ENCODE measurements at places on chromosomes 16 and 17.

GRCh38 chr16:55041540-55042234 lies 111.0 kb downstream of the IRX5 start:
- DNase-seq: no peak

GRCh38 chr17:37089956-37090355 lies 141.2 kb downstream of the AATF start:
- no peak for DNase-seq

- no peak for DNase-seq
Measured at GRCh38 chr16:3212006-3212405, 23.0 kb downstream of the ZNF200 start.

- no peak for DNase-seq
Measured at GRCh38 chr16:46765050-46765449, 16.9 kb upstream of the MYLK3 start.

GRCh38 chr16:23611936-23612335 lies 15.8 kb upstream of the NDUFAB1 start:
- DNase-seq: no peak

GRCh38 chr17:7884581-7885366 lies 3.8 kb upstream of the CHD3 start:
- no peak for DNase-seq

- DNase-seq: no peak
Measured at GRCh38 chr16:23927796-23928195, 92.0 kb downstream of the PRKCB start.

- DNase-seq: no peak
Measured at GRCh38 chr16:4486126-4486893, 10.1 kb downstream of the HMOX2 start.

GRCh38 chr17:10737168-10737622 lies 7.4 kb upstream of the TMEM220 start:
- DNase-seq: no peak

DNA sequence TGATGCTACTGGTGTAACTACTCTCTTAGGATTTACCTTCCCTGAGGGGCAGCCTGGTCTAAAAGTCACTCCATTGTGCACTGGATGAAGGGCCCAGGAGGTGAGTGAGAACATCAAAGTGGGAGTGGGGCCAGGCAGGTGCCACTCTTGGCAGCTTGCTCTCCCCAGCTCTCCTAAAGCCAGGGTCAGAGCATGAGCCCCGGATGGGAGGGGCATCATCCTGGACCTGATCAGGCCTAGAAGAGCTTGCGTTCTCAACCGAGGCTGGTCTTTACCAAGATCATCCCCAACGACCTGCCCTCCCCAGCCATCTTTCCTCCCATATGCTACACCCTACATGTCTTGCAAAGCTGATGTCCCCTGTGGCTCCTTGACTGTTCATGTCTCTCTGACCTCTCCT lies 87.1 kb downstream of the AIPL1 start:
- no peak for DNase-seq

DNA sequence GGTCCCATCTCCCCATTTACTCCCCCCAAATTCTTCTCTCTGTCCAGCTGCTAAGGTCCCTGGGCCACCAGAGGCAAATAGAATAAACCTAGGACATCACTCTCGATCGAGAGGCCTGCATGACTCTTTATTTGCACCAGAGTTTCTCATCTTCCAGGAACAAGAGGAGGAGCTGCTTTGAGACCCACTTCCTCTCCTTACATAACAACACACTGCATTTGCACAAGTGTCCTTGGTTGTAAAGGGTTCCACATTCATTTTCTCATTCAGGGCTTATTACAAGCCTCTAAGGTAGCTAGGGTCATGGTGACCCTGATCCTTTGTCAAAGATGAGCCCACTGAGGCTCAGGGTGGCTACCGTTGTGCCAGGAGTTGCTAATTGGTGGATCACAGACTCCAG lies 38.1 kb upstream of the RHOT1 start:
- DNase-seq: no peak
